ENCODE measurements at places on chromosomes 1 and 21.

DNA sequence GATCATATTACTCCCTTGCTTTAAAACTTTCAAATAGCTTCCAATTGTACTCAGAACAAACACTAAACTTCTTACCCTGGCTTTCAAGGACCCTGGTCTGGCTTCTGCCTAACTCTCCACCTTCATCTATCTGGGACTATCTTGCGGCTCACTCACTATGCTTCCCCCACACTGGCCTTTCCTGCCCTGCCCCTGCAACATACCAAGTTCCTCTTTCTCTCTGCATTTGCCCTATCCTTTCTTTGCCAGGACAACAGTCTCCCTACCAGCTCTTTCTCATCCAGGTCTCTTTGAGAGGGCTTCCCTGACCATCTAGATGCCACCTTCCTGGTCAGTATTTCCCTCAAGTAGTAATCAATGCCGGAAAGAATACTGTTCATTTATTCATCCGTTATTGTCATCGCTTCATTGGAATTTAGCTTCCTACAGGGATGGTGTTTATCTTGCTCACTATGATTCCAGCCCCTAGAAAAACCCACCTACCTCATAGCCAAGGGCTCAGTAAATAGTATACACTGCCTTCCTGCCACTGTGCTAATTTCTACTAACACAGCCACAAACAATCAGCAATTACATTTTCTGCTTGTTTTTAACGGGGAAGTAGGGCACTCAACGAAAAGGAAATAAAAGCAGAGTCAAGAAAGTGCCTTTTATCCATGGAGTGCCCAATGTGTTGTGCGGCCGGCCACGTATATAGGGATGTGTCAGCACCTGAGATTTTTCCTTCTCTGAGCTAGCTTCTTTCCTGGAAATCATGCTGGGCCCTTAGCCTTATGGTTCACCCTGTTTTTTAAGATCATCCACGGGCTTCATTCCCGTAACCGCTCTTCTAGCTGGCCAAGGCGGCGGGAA is 521 bp upstream of the CDC7 start:
- no peak for DNase-seq

DNA sequence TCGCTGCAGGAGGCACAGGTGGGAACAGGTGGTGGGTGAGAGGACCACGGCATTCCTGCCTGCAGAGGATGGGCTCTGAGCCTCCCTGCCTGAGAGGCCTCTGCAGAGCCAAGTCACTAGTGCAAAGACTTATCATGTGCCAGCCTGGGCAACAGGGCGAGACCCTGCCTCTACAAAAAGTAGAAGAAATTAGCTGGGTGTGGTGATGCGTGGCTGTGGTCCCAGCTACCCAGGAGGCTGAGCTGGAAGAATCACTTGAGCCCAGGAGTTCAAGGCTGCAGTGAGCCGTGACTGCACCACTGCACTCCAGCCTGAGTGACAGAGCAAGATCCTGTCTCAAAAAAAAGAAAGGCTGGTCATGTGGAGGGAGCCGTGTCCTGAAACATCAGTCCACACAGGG is 46.4 kb downstream of the PKNOX1 start:
- no peak for DNase-seq

DNA sequence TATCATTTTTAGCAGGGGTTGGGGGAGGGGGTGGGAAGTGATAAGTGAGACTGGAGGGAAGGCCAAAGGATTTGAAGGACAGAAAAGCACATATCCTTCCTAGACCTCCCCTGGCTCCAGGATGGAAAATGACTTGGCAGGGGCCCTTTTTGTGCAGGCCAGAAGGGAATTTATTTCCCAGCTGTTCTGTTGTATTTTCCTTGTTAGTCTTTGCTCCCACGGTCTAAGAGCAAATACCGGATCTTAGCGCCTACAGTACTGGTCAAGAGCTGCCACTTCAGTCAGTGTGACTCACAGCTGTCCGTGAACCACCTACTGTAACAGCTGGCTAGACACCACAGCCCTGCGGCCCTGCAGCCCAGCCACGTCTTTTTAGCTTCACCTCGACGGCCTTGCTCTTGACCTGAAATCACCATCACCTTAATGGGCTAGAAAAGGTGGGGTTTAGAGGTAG is 51.0 kb upstream of the ERRFI1 start:
- no peak for DNase-seq

DNA sequence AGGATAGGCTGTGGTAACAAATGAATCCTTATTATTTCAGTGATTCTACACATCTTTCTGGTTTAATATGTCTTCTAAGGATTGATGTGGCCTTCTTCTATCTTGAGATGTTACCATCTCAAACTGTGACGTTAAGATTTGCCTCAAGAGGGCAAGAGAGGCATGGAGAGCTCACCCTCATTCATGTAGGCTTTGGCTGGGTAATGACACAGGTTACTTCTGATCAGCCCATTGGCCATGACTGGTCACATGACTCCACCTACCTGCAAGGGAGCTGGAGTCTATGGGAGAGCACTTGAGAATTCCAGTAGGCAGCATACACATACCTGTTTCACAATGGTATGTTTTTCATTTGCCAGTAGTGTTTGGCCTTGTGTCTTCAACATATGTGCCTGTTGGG is 30.0 kb downstream of the CACHD1 start:
- no peak for DNase-seq

GRCh38 chr1:224329842-224330753 is at the start of gene NVL:
Gene NVL (minus strand): TSS chr1:224330172. CDS start chr1:224330127, 45 bp downstream.
- DNase-seq: peak; percentile 67

DNA sequence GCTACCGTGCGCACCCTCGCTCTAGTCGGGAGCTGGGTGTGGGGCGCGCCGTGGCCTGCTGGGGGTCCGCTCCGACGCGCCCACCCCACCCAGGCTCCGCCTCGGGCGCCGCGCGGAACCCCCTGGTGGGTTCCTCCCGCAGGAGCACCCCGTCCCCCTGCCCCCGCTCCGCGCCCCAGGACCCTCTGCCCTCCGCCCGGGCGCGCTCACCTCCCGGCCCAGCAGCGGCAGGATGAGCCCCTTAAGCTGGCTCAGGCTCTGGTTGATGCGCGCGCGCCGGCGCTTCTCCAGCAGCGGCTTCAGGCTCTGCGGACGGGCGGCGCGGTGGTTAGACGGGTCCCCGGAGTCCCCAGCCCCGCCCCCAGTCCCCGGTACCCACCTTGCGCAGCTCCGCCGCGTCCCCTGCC is 319 bp downstream of the HES2 start:
- DNase-seq: no peak

GRCh38 chr1:100353071-100353801 is 930 bp downstream of the CDC14A start:
- peak; percentile 8 for DNase-seq

GRCh38 chr21:42154237-42155044 is 64.5 kb upstream of the ABCG1 start:
- no peak for DNase-seq

- no peak for DNase-seq
Measured at GRCh38 chr1:212142883-212143530, 107.5 kb downstream of the DTL start.

DNA sequence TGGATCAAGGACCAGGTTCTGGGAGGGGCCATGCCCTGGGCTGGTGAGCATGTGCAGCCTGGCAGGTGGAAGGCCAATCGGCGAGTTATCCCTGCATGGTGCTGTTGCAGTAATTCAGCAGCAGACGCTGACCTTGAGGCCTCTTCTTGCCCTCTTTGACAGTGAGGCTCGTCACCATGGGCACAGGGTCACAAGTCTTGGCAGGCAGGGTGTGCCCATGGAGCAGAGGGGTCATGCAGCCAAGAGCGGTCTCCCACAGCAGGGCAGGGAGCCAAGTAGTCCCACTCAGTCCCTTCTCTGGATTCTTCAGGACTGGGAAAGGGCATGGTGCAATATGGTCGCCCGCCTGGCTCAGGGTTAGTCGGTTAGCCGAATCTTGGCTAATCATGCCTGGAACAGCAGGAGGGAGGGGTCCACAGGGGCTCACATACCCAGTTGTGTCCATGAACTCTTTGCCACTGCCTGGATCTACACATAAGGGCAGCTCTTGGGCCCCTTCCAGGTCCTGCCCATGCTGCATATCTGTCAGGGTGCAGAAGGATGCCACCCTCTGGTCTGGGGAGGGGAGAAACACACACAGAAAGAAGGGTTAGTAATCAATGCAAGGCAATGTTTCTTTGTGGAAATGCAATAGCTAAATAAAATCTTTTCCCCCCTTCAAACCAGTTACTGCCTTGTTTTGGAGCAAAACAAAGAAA is 226.8 kb downstream of the SIPA1L2 start:
- no peak for DNase-seq

GRCh38 chr21:18549214-18549905 is 145.8 kb upstream of the TMPRSS15 start:
- DNase-seq: no peak

DNA sequence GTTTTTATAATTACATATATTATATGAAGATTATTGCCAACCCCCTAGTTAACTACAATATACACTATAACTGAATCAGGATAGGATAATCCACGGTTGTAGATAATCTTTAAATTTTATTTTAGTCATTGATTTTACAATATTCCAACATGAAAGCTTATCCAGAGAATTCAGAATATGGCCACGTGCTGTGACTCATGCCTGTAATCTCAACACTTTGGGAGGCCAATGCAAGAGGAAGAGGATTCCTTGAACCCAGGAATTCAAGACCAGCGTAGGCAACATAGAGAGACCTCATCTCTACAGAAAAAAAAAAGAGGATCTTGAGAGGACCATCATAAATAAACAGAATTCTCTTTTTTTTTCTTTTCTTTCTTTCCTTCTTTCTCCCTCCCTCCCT is 119.6 kb upstream of the CACYBP start:
- DNase-seq: no peak

DNA sequence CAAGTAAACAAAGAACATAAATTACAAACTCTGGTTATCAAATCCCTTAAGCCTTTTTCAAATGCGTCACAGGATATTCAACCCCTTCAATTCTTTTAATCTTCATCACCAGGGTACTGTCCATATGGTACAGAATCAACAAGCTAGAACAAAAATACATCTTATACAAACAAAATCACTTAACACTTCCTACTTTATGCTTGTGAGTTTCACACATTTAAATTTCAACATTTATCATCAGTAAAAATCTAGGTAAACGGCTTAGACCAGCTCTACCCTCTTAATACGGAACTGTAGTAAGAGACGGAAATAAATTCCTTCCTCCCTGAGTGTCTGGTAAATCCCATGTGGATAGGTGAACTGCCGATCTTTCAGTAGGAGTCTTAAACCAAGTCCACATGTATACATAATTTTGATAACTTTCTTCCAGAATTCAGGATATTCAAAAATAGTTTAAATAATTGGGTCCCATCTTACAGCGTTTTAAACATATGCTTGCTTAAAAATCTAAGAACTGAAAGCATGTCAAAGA is 1.0 kb downstream of the CCDC181 start:
- DNase-seq: no peak

GRCh38 chr1:10586125-10586524 is 111.4 kb downstream of the PEX14 start:
- no peak for DNase-seq

DNA sequence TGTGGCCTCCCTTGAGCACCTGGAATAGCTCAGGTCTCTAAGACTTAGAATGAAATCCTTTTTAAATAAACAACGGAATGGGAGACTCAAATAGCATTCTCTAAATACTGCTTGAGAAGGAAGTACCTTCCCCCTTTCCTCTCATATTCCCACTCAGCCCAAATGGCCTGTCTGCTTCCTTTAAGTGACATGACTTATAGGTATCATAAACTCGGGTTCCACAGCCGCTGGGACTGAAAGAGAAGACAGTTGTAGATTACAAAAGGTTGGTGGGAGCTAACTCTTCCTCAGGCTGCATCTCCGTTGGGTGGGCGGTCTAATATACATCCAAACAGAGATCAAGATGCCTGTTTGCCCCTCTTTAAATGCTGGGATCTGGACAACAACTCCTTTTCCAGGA is 1.2 kb upstream of the HMCN1 start:
- no peak for DNase-seq

- no peak for DNase-seq
Measured at GRCh38 chr1:162321809-162322422, 54.7 kb downstream of the SPATA46 start.

- no peak for DNase-seq
Measured at GRCh38 chr1:25809283-25809926, 9.4 kb downstream of the SELENON start.

- DNase-seq: no peak
Measured at GRCh38 chr1:59357645-59358320, 60.9 kb downstream of the FGGY start.

- no peak for DNase-seq
Measured at GRCh38 chr21:14866859-14867765, 197.7 kb downstream of the NRIP1 start.

DNA sequence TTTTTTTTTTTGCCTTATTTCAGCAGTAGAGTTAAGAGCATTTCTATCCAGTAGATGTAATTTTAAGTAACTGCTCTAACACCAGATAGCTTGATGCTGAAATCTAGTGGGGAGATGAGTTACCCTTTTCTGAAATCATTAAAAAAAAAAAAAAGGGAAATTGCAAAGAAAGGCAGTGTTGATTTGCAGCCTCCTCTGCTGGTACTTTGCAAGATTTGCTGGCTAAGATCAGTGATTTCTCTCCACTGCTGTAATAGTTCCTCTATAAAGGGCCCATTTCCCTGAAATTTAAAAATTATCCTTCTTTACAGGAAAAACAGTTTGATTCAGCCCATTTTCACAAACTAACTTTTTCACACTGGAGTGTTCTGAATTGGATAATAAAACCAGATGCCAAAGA is 120.6 kb downstream of the PTBP2 start:
- no peak for DNase-seq

- DNase-seq: no peak
Measured at GRCh38 chr1:224626042-224626441, 9.9 kb downstream of the CNIH3 start.

DNA sequence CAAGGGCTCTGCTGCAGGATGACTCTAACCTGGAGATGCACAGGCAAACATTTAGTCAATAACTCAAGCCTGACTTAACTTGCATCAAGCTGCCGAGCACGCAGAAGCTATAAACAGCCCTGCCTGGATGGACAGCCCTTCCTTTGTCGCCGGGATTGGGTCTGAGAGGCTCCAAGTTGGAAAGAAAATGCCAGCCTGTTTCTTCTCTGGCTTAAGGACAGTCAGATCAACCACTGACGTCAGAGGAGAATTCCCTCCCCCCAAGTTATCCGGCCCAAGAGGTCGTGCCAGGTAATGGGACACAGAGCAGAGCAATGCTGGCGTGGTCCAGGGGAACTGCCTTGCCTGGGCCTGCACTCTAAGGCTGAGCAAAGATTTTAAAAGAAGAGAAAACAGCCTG is 27.1 kb upstream of the LRRC38 start:
- DNase-seq: no peak

DNA sequence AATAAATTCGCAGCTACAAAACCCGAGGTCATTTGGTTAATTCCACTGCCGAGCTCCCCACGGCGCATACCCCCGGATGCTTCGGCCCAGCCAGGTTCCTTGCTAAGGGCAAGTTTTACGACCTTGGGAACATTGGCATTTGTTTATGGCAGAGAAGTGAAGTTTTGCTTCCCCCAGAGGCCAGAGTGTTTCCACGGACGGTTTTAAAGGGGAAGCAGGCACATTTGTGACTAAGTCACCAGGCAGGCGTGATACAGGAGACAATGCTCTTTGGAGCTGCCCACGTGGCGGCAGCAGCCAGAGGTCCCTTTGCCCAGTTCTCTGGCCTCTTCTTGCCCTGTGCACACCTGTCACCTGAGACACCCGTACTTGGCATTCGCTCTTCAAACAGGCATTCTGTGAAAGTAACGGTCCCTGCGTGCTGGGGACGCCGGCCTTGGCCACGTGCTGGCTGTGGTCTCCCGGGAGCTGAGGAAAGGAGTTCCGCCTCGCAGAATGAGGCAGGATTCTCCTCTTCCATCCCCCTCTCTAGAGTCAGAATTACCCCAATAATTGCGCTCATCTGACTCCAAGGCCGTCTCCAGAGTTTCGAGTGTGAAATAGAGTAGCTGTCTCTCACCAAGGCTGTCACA is 138.3 kb downstream of the PRDM16 start:
- DNase-seq: no peak
